ENCODE measurements at places on chromosomes 3 and 15. TPM values are rescaled to one million over a fixed set of nuclear protein-coding genes. Genes with fewer than 3 reads are reported as not detected.

The LSAMP gene
- polyA plus RNA-seq = 0.27 TPM

The HGD gene
- 46.2 TPM for polyA plus RNA-seq

DNA sequence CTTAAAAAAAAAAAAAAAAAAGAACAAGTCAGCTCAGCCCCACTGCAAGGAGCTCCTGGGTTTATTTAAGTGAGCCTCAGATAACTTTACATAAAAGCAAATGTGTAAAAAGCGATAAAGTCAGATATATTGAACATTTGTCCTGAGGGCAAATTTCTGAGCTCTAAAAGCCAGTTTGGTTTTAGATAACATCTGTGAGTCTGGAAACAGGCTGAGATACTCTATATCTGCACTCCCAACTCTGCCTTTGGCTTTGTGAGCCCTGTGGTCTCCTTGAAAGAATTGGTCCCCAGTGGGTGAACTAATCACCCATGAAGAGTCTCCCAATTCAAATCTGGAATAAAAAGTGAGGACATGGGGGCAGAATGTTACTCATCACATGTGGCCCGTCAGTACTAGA is 104.6 kb downstream of the APBA2 start:
- H3K4me3 ChIP-seq = no peak overlapping the region
- H3K27me3 ChIP-seq = no peaks in the 10 kb centered on the region
- no peak for DNase-seq
- H3K36me3 ChIP-seq = no peaks in the 10 kb centered on the region

GRCh38 chr3:32934150-32934742 is 17.2 kb upstream of the CCR4 start:
- no peaks in the 10 kb centered on the region for H3K4me1 ChIP-seq
- no peak overlapping the region for H3K27ac ChIP-seq
- H3K36me3 ChIP-seq = no peaks in the 10 kb centered on the region
- H3K4me3 ChIP-seq = no peak overlapping the region

- no peak overlapping the region for H3K27ac ChIP-seq
- DNase-seq = peak; percentile 13
- no peaks in the 10 kb centered on the region for H3K36me3 ChIP-seq
- no peak overlapping the region for H3K4me3 ChIP-seq
- H3K27me3 ChIP-seq = no peaks in the 10 kb centered on the region
- H3K4me1 ChIP-seq = no peaks in the 10 kb centered on the region
Measured at GRCh38 chr15:81859737-81860516, 185.9 kb downstream of the MEX3B start.

Measured in small intestine (tissue), 16 donors.